ENCODE measurements at places on chromosomes 2 and 18.

DNA sequence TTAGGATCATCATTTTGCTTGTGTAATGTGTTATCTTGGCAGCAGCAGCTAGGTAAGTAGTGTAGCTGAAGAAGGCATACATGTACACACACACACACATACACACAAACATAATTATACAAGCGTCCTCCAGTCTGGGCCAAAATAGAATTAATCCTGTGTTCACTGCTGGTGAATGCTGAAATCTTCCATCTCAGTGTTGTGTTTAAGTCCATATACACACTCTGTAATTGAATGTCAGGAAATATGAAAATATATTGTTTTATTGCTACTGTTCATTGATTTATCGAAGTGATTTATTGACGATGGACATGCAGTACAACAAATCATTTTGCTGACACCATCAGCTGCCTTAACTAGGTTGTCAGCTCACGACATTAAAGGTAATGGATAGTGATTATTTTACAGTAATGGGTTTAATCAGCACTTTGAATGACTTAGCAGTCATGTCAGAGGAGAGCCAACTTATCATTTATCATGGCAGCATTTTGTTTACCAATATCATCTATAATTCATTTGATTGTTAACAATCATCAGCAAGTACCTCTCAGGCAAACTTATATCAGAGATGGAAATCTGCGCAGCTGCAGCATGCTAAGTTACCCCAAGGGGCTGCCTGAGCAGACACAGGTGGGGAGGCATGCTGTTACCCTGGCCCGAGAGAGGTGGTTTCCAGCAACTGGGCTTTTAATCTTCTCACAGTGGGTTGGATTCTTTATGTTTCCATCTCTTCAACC lies 83.7 kb upstream of the FSHR start:
- DNase-seq, result no peak

GRCh38 chr2:20011276-20012031 lies 1.0 kb downstream of the MATN3 start:
- DNase-seq, result no peak

DNA sequence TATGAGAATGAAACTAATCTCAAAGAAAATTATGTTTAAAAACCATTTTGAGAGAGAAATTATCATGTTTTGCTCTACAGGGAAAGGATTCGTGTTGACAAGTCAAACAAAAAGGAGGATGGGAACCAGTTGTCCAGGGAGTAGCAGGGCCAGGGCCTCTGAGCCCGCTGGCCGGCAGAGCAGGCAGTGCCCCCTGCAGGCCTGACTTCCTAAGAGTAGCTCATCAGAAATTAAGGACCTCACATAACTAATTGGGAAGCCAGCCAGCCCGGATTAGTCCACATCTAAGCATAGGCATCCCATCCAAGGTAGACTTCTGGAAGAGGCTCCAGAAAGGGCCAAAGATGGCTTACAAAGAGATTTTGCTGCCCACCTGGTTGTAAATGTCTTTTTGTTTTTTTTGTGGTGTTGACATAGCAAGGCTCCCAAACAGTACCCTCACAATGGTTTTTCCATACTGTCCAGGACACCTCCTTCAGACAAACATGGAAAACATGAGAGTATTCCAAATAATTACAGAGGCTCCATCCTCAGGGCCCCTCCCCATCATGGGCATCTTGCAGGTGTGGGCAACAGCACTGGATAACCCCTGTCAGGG lies 241.2 kb upstream of the TANK start:
- DNase-seq, result peak; percentile 9

- DNase-seq, result no peak
These were observed 22.7 kb upstream of the NCK2 start for GRCh38 chr2:105721991-105722511.

GRCh38 chr2:17375262-17375661 lies 143.0 kb downstream of the RAD51AP2 start:
- DNase-seq, result no peak

GRCh38 chr2:137437386-137437785 lies 526.9 kb upstream of the HNMT start:
- no peak for DNase-seq

DNA sequence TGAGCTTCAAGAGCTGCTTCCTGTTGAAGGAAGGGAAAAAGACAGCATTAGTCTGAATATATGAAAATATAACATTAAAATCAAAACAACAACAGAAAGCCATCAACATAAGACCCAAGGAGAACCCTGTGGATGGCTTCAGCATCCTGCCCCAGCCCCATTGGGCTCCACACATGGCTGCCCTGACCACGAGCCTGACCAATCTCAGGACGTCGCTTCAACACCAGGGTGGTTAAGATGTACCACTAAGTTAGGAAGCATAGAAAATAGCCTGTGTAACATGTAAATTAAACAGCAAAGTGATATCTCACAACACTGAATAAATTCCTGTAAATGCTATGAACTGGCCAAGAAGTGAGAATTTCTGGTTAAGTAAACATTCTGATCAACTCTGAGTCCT lies 77.2 kb upstream of the CD226 start:
- DNase-seq, result no peak

Data from kidney glomerular epithelial cell (primary cell).